Common myeloid progenitor, CD34-positive (primary cell): ENCODE measurements at places on chromosomes 3 and 15.

- no peaks in the 10 kb centered on the region for H3K36me3 ChIP-seq
- H3K4me1 ChIP-seq = no peaks in the 10 kb centered on the region
- H3K4me3 ChIP-seq = no peak overlapping the region
- H3K27ac ChIP-seq = no peak overlapping the region
- DNase-seq = no peak
Measured at GRCh38 chr3:113038328-113038727, 47.5 kb downstream of the GTPBP8 start.

DNA sequence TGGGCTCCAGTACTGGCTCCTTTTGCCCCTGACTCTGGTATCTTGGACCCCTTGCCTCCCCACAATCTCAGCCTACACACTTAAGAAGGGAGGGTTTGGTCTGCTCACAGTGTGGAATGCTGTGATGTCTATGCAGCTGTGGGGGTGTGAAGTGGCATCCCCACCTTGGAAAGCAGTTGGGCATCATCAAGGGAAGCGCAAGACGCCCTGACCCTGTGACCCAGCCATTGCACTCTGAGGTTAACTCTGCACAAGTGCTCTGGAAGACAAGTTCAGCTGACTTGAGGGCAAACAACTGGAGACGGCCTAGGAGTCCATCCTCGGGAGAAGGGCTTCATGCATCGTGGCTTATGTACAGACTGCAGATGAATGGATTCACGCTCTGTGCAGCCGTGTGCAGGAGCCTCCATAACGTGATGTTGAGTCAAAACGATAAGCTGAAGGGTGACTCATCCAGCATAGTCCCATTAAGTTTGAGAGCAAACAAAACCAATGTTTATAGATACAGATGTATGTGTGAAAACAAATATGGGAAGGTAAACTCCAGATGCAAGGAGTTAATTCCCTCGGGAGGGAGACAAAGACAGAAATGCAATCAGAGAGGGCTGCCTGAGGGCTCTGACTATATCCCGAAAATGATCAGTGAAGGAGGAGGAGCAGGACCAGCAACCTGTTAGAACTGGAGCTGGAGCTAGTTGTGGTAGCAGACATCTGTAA is 86.8 kb downstream of the LSM3 start:
- no peaks in the 10 kb centered on the region for H3K27me3 ChIP-seq
- H3K27ac ChIP-seq = no peak overlapping the region
- no peaks in the 10 kb centered on the region for H3K4me1 ChIP-seq
- no peaks in the 10 kb centered on the region for H3K36me3 ChIP-seq
- DNase-seq = no peak

GRCh38 chr3:56997041-56997440 is 63.4 kb upstream of the SPATA12 start:
- H3K27ac ChIP-seq = no peak overlapping the region
- no peaks in the 10 kb centered on the region for H3K27me3 ChIP-seq
- no peak overlapping the region for H3K4me3 ChIP-seq
- H3K4me1 ChIP-seq = no peaks in the 10 kb centered on the region
- no peaks in the 10 kb centered on the region for H3K36me3 ChIP-seq
- DNase-seq = no peak

DNA sequence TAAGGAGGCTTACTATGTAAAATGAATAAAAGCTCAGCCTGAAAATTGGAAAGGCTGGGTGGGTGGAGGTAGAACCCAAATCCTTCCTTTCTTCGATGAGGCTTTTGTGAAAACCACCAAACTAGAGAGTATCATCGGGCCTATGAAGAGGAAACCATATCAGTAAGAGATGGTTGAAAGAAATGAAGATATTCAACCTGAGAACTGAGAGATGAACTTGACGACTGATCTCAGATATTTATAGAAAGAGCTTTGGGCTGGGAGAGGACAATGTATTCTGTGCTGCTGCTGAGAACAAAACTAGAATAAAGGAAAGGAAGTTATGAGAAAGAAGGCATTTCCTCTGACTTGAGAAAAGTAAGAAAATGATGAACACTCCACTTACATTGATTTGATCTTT is 236.6 kb downstream of the KCNH8 start:
- H3K4me1 ChIP-seq = no peaks in the 10 kb centered on the region
- DNase-seq = no peak
- H3K36me3 ChIP-seq = no peaks in the 10 kb centered on the region
- no peaks in the 10 kb centered on the region for H3K27me3 ChIP-seq
- H3K4me3 ChIP-seq = no peak overlapping the region

DNA sequence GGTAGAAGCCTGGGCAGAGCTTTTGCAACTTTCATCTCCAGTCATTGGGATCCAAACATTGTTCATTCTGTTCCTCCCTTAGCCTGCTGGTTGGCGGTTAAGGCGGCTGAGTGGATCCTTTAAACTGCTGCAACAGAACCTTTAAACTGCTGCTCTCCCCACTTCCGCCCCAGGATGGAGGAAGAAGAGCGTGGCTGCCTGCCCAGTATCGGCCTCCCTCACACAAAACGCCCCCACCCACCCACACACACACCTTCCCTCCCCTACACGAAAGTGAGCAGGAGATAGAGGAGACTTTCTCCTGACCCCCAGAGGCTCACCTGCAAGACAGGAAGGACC is 460 bp upstream of the ZMAT3 start:
- H3K36me3 ChIP-seq = no peaks in the 10 kb centered on the region
- H3K27ac ChIP-seq = peak overlapping the region; percentile 79
- peak; percentile 77 for DNase-seq
- peak overlapping the region; percentile 79 for H3K4me3 ChIP-seq

DNA sequence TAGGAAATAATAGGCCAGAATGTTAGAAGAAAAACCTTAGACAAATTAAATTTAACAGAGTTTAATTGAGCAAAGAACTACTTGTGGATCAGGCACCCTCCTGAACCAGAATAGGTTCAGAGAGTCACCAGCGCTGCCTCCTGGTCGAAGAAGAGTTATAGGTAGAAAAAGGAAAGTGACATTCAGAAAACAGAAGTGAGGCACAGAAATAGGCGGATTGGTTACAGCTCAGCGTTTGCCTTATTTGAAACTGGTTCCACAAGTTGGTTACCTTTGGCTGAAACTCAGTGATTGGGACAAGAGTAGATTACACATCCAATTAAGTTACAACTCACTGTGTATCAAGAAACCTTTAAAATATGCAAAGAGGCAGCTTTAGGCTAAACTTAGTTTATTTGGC is 4.4 kb downstream of the AADAC start:
- H3K36me3 ChIP-seq = no peaks in the 10 kb centered on the region
- DNase-seq = no peak
- H3K4me3 ChIP-seq = no peak overlapping the region
- no peaks in the 10 kb centered on the region for H3K4me1 ChIP-seq
- no peaks in the 10 kb centered on the region for H3K27me3 ChIP-seq

- H3K27me3 ChIP-seq = no peaks in the 10 kb centered on the region
- H3K4me3 ChIP-seq = no peak overlapping the region
- no peaks in the 10 kb centered on the region for H3K36me3 ChIP-seq
- no peak overlapping the region for H3K27ac ChIP-seq
- peaks cover 19% of the 10 kb centered on the region for H3K4me1 ChIP-seq
Measured at GRCh38 chr3:72033666-72034428, 248.9 kb upstream of the PROK2 start.

GRCh38 chr15:51692154-51692553 is 10.9 kb downstream of the SCG3 start:
- H3K27ac ChIP-seq = no peak overlapping the region
- no peak overlapping the region for H3K4me3 ChIP-seq
- no peaks in the 10 kb centered on the region for H3K4me1 ChIP-seq
- no peak for DNase-seq
- H3K27me3 ChIP-seq = no peaks in the 10 kb centered on the region

GRCh38 chr15:63923993-63924950 is 90.5 kb upstream of the HERC1 start:
- H3K27ac ChIP-seq = no peak overlapping the region
- no peak for DNase-seq
- no peaks in the 10 kb centered on the region for H3K36me3 ChIP-seq
- no peaks in the 10 kb centered on the region for H3K4me1 ChIP-seq

GRCh38 chr3:18279226-18279737 is 145.9 kb downstream of the SATB1 start:
- H3K4me3 ChIP-seq = no peak overlapping the region
- H3K27ac ChIP-seq = no peak overlapping the region
- peaks cover 5% of the 10 kb centered on the region for H3K36me3 ChIP-seq
- H3K4me1 ChIP-seq = no peaks in the 10 kb centered on the region
- peaks cover 3% of the 10 kb centered on the region for H3K27me3 ChIP-seq
- DNase-seq = no peak

DNA sequence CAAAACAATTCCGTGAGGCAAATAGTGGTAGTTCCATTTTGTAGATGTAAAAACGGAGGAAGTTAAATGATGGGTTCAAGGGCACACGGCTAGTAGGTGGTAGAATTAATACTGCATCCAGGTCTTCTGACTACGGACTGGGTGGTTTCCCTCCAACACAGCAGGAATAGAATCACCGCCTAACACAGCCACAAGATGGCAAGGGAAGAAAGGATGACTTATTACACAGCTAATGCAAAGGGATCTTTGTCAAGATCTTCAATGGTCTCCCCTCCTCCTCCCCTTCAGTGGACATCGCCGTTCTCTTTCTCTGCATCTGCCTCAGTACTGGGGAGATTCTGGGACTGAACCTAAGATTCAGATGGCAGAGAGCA is 524 bp upstream of the TOPBP1 start:
- peaks cover 7% of the 10 kb centered on the region for H3K4me1 ChIP-seq
- peak overlapping the region; percentile 92 for H3K27ac ChIP-seq
- H3K4me3 ChIP-seq = peak overlapping the region; percentile 85
- no peaks in the 10 kb centered on the region for H3K27me3 ChIP-seq

DNA sequence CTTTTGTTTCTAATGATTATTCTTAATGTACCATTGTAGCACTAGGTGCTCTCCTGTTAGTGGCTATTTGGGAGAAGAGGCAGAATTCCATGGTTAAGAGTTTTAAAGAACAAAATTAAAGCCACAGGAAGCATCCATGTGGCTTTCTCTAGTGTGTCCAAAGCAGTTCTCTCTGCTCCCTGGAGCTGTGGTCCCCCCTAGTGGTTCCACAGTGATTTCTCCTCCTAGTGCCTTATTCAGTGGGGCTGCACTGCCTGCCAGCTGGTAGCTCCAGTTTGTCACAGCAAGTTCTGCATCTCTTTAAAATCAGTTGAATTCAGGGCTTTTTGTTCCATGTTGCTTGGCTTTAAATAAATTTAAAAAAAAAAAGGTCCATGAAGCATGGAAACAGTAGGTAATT is 39.6 kb upstream of the FAM98B start:
- H3K36me3 ChIP-seq = no peaks in the 10 kb centered on the region
- no peaks in the 10 kb centered on the region for H3K27me3 ChIP-seq
- DNase-seq = peak; percentile 27
- no peak overlapping the region for H3K4me3 ChIP-seq
- H3K4me1 ChIP-seq = peaks cover 11% of the 10 kb centered on the region

DNA sequence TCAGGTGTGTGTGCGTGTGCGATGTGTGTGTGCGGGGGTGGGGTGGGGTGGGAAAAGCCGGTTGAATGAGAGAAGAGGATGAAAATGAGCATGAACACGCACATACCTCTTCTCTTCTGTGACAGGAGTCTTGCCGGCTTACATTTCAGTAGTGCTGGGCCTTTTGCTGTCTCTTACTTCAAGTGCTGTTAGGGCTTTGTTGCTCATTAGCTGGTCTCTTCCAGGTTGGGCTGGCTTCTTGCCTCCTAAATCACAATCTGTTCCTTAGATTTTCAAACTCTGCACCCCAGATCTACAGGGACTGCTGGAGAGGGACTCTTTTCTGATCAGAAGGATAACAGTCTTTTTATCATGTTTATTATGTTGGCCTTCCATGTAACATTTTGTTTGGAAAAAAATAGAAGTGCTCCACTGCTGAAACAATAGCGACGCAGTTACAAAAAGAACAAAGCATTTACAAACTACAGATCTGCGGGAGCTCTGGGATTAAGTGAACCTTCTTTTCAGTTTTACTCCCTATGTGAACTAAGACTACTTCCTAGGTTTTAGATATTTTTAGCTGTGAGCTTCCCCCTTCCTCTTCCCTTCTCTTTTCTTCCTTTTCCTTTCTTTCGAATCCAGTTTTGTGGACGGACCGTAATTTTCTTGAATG is 48.5 kb downstream of the USP13 start:
- H3K27me3 ChIP-seq = no peaks in the 10 kb centered on the region
- H3K36me3 ChIP-seq = peaks cover 6% of the 10 kb centered on the region
- H3K4me3 ChIP-seq = no peak overlapping the region
- H3K27ac ChIP-seq = no peak overlapping the region
- H3K4me1 ChIP-seq = no peaks in the 10 kb centered on the region

GRCh38 chr3:111482574-111482973 is 59.4 kb upstream of the CD96 start:
- no peaks in the 10 kb centered on the region for H3K36me3 ChIP-seq
- no peaks in the 10 kb centered on the region for H3K27me3 ChIP-seq
- H3K27ac ChIP-seq = no peak overlapping the region
- DNase-seq = no peak

DNA sequence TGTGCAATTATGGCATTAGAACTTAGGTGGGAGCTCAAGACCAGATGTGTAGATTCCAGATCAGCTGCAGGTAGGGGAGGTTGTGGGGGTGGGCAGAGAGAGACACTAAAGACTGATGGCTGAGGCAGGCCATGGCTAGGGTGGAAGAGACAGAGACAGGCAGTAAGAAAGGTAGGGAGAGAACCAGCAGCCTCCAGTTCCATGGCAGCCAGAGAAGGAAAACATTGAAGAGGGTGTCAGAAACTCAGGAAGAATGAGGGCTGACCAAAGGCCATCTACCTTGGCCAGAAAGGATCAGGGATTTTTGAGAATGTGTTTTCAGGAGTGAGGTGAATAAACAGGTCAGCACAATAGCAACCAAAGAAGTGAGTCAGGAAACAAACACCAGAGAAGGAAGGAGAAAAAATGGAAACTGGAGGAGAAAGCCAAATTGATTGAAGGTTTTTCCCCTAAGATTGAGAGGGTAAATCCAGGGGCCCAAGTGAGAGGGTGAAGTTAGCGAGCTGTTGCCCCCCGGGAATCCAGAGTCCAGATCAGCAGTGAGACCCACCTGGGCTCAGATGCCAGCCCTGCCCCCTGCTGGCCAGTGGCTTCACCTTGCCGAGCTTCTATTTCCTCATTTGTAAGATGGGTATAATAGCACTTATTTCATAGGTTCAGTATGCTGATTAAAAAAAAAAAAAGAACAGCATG is 41.0 kb downstream of the ABHD2 start:
- H3K36me3 ChIP-seq = peaks cover 41% of the 10 kb centered on the region
- no peak overlapping the region for H3K4me3 ChIP-seq
- H3K27ac ChIP-seq = peak overlapping the region; percentile 59
